ENCODE measurements at places on chromosomes 13 and 19.
A peak's percentile ranks its signal among the peaks of the same experiment; 100 is the strongest.

GRCh38 chr19:6717441-6717971 lies 2.9 kb downstream of the C3 start:
- no peak for DNase-seq

- DNase-seq, result peak; percentile 95
Measured at GRCh38 chr19:57819475-57820148, 4.9 kb upstream of the ZNF552 start.

GRCh38 chr19:13700621-13701020 lies 63.7 kb upstream of the MRI1 start:
- no peak for DNase-seq

GRCh38 chr13:24323036-24323738 lies 13.8 kb downstream of the C1QTNF9 start:
- DNase-seq, result no peak

- DNase-seq, result no peak
Measured at GRCh38 chr13:98581971-98582702, 5.2 kb upstream of the STK24 start.

DNA sequence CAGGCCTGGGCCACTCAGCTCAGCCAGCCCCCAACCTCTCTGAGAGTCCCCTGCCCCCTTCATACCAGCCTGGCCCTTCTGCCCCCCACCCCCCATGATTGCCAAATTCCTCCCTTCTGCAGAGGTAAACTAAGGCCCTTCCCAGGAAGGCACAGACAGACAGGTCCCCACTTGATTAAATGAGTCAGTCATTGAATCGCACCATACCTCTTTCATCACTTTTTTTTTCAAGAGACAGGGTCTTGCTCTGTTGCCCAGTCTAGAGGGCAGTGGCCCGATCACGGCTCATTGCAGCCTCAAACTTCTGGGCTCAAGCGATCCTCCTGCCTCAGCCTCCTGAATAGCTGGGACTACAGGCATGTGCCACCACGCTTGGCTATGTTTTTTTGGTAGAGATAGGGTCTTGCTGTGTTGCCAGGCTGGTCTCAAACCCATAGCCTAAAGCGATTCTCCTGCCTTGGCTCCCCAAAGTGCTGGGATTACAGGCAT lies 6.0 kb downstream of the PODNL1 start:
- no peak for DNase-seq

DNA sequence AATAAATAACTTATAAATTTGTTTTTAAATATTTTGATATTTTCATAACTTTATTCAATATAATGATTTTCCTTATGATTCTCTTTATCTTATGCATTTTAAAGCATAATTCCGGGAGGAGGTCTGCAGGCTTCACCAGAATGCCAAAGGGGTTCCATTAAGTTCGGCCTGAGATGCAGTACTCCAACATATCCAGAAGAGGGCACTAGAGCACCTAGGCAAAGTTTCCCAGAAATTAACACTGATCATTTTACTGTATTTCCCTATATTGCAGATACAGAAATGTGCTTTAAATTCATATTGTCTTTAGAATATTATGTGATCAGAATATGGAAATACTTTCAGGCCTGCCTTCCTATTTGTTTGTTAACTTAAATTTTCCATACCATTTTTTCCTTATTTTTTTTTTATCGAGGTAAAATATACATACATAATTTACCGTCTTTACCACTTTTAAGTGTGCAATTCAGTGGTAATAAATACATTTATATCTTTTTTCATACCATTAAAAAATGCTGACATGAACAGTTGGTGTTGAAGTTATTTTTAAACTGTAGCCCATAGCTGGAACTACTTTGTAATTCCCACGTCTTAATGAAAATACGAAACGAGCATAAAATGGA lies 58.9 kb upstream of the TM9SF2 start:
- no peak for DNase-seq

GRCh38 chr13:108629181-108629752 lies at the start of gene MYO16:
Gene MYO16, plus strand, starts transcription at chr13:108629611. Its CDS starts 234 bp downstream, at chr13:108629845.
- DNase-seq, result no peak

DNA sequence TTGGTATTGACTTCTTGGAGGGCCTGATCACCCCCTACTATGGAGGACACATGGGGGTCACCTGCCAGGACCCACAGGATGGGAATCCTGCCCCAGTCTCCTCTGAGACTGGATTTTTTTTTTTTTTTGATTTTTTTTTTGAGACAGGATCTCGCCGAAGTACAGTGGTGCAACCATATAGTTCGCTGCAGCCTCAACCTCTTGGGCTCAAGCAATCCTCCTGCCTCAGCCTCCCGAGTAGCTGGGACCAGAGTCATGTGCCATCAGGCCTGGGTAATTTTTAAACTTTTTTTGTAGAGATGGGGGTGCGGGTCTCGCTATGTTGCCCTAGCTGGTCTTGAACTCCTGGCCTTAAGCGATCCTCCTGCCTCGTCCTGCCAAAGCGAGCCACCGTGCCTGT lies 14.2 kb upstream of the ADGRE5 start:
- no peak for DNase-seq

- DNase-seq, result no peak
Measured at GRCh38 chr19:55071129-55071502, 4.6 kb upstream of the EPS8L1 start.

DNA sequence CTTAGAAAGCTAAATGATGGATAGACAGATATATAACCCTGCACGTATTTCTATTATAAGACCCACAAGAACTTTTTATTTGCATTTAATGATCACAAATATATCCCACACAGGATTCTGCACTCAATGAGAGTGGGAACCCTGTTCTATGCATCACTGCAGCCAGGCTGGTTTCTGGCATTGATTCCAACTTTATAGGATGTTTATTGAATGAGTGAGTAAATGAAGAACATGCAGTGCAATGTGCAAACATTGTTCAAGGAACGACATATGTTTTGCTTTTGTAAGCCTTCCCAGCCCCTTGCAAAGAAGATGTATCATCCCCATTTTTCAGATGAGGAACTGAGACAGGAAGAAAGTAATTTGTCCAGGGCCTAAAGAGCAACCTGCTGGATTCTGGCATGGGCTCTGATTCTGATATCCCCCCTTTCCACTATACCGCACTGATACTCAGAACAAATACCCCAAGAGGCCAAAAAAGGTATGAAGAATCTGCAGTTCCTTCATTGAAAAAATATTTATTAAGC lies 246.3 kb downstream of the LACC1 start:
- no peak for DNase-seq

GRCh38 chr19:49020931-49021895 lies 2.9 kb downstream of the CGB3 start:
- DNase-seq, result no peak

DNA sequence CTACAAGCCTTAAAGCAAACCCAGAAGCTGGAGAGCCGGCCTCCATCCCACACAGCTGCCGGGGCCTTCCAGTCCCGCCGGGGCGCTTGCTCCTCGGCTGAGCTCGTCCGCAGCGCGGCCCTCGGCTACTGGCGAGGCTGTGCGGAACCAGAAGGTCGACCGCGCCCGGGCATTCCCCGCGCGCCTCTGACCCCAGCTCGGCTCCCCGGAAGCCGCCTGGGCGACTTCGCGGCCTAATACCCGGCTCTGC lies 863 bp downstream of the ANKRD10 start:
- DNase-seq, result no peak

DNA sequence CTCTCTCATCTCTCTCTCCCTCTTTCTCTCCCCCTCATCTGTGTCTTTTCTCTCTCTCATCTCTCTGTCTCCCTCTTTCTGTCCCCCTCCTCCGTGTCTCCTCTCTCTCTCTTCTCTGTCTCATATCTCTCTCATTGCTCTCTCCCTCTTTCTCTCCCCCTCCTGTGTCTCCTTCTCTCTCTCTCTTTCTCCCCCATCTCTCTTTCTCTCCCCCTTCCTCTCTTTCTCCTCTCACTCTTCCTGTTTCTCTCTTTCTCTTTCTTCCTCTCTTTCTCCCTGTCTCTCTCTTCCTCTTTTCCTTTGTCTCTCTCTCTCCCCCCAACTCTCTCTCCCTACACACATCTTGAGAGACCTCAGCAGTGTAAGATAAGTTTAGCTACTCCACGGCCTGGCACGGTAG lies 4.9 kb upstream of the RDH13 start:
- no peak for DNase-seq

- DNase-seq, result no peak
Measured at GRCh38 chr13:36377826-36378468, 31.8 kb upstream of the SPART start.

- DNase-seq, result no peak
Measured at GRCh38 chr13:98048265-98048664, 94.6 kb upstream of the FARP1 start.

- no peak for DNase-seq
Measured at GRCh38 chr19:38542040-38542439, 75.7 kb downstream of the MAP4K1 start.

DNA sequence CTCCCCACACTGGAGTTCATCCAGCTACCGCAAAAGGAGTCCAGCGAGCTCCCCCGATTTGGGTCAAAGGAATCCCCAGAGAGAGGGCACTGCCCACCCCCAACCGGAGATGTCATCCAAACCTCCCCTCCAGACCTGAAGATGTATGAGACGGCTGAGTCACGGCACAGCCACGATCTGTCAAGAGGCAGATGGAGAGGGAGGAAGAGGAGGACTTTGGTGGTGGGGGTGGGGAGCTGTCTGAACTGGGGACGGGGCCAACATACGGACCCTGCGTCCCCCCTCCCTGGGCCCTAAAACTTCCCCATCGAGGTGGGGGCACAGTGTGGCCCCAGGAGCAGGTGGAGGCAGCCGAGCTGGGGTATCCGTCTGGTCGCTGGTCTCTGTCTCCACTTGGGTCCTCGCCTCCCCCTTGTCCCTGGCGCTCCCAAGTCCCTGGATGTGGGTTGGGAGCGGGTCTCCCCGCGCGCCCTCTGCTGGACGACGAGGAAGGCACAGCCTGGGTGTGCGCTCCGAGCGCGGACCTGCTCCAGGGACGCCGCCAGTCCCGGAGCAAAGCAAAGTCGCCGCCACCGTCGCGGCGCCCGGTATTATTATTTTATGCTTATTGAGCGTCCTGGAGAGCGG lies 3.8 kb downstream of the PDE4A start:
- DNase-seq, result peak; percentile 88

DNA sequence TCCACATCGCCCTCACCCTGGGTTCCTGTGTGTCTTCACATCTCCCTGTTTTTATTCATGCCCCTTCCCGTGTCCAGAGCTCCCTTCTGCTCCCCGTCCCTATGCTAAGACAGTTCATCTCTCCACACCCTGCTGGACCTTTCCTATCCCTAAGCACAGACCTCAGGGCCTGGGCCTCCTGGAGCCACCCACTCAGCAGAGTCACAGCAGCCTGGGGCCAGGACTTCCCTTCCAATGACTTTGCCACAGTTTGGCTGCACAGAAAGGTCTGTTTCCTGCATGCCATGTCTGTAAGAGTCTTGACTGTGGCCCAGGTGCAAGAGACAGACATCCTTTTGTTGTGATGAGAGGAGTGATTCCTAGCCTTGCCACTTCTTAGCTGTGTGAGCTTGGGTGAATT lies 470.7 kb downstream of the TSHZ3 start:
- no peak for DNase-seq

- peak; percentile 65 for DNase-seq
Measured at GRCh38 chr19:15923702-15924101, 10.6 kb downstream of the CYP4F11 start.

GRCh38 chr19:1647501-1648458 lies 4.6 kb downstream of the TCF3 start:
- no peak for DNase-seq

GRCh38 chr19:13100841-13101589 lies 1.6 kb downstream of the LYL1 start:
- peak; percentile 47 for DNase-seq

GRCh38 chr19:2700660-2701360 lies 1.7 kb downstream of the GNG7 start:
- no peak for DNase-seq

- DNase-seq, result no peak
Measured at GRCh38 chr13:54999399-54999907, 1970.8 kb downstream of the OLFM4 start.

DNA sequence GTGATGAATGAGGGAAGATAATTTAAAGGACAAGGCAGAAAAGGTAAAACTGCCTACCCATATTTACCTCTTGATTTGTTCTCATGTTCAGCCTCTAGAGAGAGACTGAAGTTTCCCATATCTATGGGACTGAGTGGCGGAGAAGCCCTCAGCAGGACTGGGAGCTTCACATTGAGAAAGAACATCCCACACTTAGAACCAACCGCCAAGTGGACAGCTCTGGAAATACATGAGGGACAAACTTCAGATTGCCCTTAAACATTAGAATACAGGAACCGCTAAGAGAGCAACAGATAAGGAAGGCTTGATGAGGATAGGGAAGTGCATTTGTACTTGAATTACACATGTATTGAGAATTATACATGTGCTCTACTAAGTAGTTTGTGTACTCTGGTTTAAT lies 316.0 kb upstream of the MIR17HG start:
- no peak for DNase-seq

- DNase-seq, result peak; percentile 90
Measured at GRCh38 chr19:12666265-12667048, at the start of the genes MAN2B1 and WDR83. Gene MAN2B1, minus strand, starts transcription at chr19:12666742. Its CDS starts 41 bp downstream, at chr19:12666701. Gene WDR83, plus strand, starts transcription at chr19:12666807. Its CDS starts 2,984 bp downstream, at chr19:12669791.

- no peak for DNase-seq
Measured at GRCh38 chr13:110436276-110436675, 125.2 kb downstream of the RAB20 start.

DNA sequence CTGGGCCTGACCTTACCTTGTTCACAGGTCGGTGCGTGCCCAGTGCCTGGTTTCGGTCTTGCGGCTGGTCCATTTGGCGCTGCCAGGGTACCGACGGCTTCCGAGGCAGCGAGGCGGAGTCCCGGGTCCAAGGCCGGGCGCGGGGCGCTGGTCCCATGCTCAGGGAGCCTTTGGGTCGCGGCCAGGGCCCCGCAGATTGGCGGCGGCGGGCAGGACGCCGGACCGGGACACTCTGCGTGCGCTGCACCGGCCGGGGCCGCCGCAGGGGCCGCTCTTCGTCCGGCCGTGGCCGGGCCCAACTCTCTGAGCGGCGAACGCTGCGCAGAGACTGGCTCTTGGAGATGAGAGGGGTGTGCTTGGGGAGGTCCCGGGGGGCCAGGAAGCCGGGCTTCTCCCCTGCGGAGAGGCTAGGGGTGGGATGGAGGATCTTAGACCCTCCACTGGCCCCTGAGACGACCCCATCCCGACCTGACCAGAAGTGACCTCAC lies 3.4 kb upstream of the WIZ start:
- DNase-seq, result no peak

GRCh38 chr19:53389978-53390377 lies 5.0 kb upstream of the ZNF765 start:
- DNase-seq, result no peak

GRCh38 chr13:27489456-27489855 lies 39.1 kb upstream of the MTIF3 start:
- no peak for DNase-seq

- no peak for DNase-seq
Measured at GRCh38 chr19:58498316-58499020, 13.3 kb downstream of the SLC27A5 start.

DNA sequence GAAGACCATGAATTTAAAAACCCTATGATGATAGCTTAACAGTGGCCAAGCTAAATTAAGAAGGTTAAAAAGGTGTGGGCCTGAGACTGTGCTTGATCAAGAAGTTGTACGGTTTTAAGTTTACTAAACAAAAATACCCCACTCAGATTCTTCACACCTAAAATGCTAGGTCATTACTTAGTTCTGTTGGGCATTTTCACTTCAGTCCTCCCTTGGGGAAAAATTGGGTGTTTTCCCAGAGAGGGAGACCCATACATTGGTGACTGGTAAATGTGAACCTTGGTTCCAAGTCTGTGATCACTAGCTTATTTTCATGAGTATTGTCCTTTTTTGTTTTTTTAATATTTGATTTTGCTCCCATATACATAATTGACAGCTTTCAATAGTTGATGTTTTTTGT lies 44.4 kb downstream of the MTUS2 start:
- DNase-seq, result no peak
